ENCODE measurements at places on chromosomes 13 and 19.
A peak's percentile ranks its signal among the peaks of the same experiment; 100 is the strongest.

GRCh38 chr13:90564096-90564495, 783.4 kb upstream of the MIR17HG start:
- no peak for DNase-seq

GRCh38 chr19:27753622-27754021, 1459.3 kb downstream of the UQCRFS1 start:
- no peak for DNase-seq

DNA sequence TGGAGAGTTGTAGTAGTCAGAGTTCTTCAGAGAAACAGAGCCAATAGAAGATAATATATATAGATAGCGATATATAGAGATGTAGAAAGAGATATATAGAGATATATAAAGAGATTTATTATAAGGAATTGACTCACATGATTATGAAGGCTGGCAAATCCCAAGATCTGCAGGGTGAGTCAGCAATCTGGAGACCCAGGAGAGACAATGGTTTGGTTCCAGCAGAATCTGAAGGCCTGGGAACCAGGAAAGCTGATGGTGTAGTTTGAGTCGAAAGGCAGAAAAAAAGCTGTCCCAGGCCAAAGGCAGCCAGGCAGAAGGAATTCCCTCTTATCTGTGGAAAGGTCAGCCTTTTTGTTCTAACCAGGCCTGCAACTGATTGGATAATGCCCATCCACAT, 194.1 kb downstream of the NUFIP1 start:
- no peak for DNase-seq

DNA sequence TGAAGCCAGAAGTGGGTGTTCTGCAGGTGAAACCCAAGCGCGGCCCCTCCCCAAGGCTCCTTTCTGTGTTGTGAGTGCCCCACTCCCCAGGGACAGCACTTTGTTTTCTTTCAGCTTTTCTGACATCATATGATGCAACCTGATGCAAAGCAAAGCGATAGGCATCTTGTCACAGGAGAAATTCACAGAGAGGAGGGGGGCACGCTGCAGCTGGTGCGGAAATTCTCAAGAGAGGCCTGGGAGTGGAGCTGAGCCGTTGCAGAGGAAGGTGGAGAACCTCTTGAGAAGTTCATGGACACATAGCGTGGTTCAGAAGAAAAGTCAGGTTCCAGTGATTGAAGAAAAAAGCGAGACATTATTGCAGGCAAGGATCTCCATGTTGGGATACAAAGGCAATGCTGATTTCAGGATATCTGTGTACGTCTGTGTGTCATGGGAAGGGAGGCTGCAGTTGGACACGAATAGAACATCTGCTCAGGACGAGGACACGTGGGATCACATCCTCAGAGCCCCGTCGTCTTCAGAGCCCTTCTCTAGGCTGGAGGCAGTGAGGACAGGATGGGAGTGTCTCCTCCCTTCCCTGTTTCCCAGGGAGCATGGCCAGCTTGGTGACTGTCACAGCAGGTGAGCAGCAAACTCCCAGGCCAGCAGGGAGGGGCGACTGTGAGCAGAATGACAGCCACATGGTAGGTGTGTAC, 79.2 kb downstream of the IRS2 start:
- DNase-seq, result no peak

DNA sequence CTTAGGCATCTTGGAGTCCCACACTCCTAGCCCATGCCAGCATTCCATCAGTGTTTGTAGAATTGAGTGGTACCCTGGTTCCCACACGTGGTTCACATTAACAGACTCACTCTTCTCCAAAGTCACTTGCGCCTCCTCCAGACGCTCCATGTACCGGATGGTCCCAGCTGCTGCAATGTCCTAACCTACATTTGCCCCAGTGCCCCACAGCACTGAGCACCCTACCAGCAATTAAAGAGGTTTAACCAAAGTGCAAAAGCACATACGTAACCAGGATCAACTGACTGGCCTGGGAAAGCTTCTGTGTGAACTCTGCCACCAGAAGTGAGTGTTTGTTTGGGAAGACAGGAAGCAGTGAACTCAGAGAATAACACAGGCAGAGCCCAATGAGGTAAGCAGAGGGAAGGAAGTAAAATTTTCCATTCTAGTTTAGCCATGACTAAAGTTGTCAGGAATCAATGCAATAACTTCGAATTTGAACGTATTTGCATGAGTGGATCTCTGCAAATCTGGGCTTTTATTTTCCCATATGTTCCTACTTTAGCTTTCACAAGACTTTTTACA, 7.3 kb upstream of the MEDAG start:
- DNase-seq, result no peak

DNA sequence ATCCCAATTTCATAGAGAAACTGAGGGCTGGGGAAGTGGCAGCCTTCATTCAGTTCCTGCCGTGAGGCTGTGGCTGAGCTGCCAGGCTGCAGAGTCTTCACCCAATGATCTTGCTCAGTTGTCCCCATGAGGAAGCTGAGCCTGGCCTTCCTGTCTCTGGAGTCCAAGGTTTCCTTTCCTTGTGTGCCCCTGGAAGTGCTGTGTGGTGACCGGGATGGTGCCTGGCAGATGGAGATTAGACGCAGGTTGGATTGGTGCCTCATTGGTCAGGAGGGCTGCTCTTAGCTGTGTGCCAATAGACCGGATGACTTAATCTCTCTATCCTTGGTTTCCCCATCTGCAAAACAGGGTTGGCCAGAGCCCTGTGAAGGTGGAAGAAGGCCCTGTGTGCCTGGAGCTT, 24.6 kb downstream of the DNM2 start:
- no peak for DNase-seq

GRCh38 chr13:112229445-112229844, 146.7 kb upstream of the SPACA7 start:
- no peak for DNase-seq

DNA sequence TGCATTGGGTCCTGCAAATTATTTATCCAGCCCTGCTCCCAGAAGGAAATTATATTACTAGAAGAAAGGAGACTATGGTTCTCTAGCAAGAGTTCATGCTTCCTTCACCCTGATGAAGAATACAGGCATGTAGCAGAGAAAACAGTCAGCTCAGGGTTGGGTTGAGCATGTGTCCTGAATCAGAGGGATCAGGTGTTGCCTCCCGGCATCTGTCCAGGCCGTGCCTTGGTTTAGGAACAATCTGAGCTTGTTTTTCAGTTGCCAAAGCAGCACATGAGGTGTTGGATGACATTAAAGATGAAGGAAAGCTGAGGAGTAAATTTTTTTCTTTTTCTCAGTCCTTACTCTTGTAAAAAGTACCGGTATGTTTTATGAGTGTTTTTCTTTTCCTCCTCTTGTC, 62.0 kb downstream of the KL start:
- DNase-seq, result no peak

DNA sequence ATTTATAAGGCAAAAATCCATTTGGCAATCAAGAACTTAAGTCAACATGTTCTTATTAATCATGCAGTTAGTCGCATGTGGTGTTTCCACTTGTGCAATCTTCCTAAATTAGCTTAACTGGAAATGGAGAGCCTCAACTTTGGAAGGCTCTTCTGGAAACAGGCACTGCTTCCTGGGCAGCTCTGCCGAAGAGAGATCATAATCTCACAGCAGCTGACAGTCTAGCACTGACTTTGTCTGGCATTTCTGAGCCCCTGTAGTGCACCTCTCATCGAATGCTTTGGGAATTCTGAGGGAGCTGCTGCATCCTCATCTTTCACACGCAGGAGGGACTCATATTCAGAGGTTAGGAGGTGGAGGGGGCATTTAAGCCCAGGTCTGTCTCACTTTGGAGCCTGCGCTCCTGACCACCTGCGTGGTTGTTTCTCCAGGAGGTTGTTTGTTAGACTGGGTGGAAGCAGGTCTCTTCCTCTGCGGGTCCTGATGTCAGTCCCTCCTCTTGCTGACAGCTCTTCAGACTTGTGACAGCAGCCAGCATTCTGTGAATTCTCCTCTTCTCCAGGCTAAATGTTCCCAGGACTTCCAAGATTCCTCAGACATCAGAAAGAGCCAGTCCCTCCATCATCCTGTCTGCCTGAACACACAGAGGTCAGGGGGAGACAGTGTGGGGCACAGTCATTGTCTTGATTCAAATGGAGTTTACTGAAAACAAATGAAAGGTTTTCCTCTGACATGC, 100.4 kb upstream of the GJB6 start:
- DNase-seq, result no peak

DNA sequence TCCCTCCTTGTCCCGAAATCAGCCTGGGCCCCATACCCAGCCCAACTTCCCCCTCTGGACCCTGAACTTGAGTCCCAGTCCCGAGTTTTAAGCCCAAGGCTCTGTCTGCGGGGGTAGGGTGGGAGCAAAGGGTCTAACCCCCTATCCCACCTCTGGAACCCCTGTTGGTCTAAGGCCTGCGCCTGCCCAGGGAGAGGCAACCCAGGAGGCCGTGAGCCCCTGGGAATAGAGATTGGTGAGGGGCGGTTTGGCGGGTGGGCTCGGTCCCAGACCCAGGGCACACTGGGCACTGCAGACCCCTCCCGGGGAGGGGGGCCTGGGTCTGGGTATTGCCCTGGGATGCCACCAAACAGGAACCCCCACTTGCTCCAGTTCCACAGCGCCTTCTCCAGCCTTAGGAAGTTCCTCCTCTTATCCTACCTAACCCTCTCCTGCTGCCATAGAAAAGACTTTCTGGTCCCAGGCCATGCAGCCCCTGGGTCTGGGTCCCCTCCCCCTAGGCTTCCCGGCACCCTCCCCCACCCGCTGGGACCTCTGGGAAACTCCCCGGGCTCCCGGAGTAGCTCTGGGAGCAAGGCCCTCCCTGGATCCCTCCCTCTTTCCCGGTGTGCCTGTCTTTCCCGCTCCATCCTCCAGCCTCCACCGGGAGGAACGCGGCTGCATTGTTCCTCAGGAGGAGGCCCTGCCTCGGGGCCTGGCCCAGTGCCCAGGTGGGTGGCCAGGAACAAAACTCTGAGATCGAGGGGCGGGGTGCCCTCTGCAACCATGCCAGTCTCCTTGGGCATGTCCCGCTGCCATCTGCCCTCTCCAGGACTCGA, 33.6 kb upstream of the NANOS3 start:
- peak; percentile 81 for DNase-seq
